Kidney glomerular epithelial cell (primary cell): ENCODE measurements at places on chromosomes 3 and 15.

DNA sequence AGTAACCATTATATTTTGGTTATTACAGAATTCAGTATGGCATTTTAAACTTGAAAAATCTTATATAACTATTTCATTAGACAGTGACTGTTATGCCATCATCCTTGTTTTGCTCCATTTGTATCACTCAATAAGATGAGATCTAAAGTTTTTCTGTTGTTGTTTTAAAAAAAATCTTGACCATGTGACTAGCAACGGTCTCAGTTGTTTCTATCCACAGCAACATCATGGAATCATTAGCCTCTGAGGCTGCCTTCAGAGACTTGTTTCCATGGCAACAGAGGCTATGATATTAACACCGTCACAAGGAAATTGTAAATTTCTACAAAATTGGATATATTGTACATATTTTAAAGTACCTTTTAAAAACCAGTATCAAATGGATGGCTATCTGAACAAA is 129.8 kb downstream of the DLG1 start:
- peak; percentile 8 for DNase-seq

GRCh38 chr15:39367596-39367995 is 213.3 kb upstream of the THBS1 start:
- DNase-seq, result no peak

DNA sequence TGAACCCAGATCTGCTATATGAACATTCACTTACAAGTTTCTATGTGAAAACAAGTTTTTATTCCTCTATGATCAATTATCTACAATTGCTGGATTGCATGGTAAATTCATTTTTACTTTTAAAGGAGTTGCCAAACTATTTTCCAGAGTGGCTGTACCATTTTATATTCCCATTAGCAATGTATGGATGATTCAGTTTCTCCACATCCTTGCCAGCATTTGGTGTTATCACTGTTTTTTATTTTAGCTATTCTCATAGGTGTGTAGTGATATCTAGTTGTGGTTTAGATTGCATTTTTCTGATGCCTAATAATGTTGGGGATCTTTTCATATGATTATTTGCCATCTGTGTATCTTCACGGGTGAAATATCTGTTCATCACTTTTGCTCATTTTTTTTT is 78.3 kb downstream of the APBA2 start:
- no peak for DNase-seq

DNA sequence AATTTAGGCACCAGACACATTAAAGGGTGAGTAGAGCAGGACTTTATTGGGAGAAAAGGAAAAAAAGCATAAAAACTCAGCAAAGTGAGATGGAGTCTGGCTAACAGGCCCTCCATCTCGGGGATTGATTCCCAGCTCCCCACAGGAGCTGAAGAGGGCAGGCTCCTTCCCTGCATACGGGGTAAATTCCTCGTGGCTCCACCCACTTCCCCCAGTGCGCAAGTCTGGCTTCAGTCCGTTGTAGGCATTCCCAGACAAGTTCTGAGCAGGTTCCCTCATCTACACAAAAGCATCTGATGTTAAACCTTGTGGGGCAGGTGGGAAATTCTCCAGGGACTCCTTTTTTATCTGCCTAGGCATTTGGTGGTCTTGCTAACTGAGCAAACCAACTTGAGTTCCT is 722.6 kb downstream of the ZNF385D start:
- no peak for DNase-seq

- no peak for DNase-seq
These were observed 1.1 kb downstream of the GASK1A start for GRCh38 chr3:42980209-42980608.

GRCh38 chr3:10437995-10438901 is 67.1 kb downstream of the ATP2B2 start:
- DNase-seq, result no peak

GRCh38 chr3:130688697-130689470 is 57.7 kb downstream of the PIK3R4 start:
- no peak for DNase-seq

- peak; percentile 95 for DNase-seq
These were observed 226.8 kb upstream of the BHLHE40 start for GRCh38 chr3:4752201-4753072.

GRCh38 chr3:42865256-42865655 is 10.4 kb downstream of the CYP8B1 start:
- no peak for DNase-seq

DNA sequence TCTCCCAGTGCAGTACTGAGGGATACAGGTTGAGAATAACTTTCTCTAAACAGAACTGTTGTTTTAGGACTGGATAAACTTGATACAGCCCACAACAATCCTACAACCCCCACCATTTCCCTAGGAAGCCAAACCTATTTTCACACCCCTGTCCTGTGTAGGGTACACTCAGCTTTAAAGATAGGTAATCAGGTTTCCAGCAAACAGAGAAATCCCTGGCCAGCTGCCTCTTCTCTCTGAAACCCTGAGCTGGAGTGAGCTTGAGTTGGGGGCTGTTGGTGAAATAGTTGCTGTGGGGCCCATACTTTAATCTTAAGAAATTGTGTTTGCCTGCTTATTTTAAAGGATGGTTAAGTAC is 22.1 kb downstream of the ARHGAP31 start:
- no peak for DNase-seq

- DNase-seq, result no peak
These were observed 125.3 kb upstream of the THBS1 start for GRCh38 chr15:39455471-39455991.

GRCh38 chr3:194623449-194624290 is 9.5 kb downstream of the TMEM44 start:
- no peak for DNase-seq

- no peak for DNase-seq
These were observed 1.4 kb upstream of the CYP1A1 start for GRCh38 chr15:74726774-74727164.

- DNase-seq, result no peak
These were observed 513.5 kb upstream of the GBE1 start for GRCh38 chr3:82274897-82275296.

DNA sequence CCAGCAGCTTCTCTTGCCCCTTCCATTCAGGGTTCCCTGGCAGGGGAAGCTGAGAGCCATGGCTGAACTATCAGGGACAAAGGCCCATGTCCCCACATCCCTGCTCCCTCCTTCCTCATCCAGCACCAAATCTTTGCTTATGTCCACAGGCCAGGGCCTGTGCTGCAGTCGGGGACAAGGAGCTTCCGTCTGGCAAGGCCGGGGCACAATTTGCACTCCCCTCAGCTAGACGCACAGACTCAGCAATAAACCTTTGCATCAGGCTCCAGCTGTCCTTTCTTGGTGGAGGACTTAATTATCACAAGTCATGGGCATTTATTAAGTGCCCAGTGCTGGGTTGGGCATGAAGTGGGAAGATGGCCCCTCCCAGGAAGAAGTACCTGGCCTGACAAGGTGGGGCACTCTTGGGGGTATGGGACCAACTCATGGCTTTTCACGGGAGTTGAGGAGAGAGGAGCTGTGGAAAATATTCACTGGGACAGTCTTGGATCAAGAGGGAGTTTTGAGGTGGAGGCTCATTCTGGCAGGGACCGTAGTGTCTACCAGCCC is 4.9 kb downstream of the GNAT1 start:
- DNase-seq, result no peak

DNA sequence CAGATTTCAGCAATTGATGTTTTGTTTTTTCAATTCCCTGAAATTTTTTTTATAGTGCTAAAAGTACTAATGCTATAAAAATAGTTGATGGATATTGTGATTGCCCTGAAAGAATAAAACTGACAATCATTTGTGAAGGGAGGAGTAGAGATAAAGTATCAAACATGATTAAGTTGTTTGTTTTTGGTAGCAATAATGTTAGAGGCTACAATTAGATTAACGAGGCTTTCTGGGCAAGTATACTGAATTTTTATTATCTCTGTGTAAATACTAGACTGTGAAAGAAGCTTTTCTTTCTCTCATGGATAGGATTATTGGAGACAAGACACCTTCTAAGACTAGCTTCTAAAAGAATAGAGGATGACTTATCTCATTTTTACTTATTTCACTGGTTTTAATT is 15.6 kb downstream of the NR1D2 start:
- DNase-seq, result no peak

DNA sequence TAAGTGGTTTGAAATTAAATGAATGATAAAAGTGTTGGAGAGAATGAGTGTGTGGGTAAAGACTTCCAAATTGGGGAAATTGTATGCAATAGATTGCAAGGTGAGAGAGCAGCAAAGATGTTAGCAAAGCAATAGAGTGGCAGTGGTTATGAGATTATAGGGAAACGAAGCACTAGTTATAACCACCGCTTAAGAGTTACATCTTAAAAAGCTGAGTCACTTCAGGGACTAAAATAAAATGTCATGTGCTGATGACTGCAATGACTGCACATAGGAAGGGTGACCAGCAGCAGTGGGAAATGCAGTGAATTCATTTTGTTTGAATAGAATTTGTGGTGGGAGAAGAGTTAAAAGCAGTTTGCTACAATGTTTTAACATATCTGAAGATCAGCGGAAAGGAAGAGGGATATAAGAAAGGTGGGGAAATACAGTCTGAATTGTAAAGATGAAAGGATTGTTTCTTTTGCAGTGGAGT is 127.3 kb downstream of the RAP2B start:
- no peak for DNase-seq

GRCh38 chr15:77027697-77028450 is 32.9 kb downstream of the PSTPIP1 start:
- DNase-seq, result no peak

- no peak for DNase-seq
These were observed 79.6 kb upstream of the CCDC54 start for GRCh38 chr3:107297597-107297996.

- no peak for DNase-seq
These were observed 58.4 kb upstream of the MINAR1 start for GRCh38 chr15:79373728-79374127.

GRCh38 chr15:31556494-31557150 is 230.0 kb downstream of the KLF13 start:
- DNase-seq, result no peak

DNA sequence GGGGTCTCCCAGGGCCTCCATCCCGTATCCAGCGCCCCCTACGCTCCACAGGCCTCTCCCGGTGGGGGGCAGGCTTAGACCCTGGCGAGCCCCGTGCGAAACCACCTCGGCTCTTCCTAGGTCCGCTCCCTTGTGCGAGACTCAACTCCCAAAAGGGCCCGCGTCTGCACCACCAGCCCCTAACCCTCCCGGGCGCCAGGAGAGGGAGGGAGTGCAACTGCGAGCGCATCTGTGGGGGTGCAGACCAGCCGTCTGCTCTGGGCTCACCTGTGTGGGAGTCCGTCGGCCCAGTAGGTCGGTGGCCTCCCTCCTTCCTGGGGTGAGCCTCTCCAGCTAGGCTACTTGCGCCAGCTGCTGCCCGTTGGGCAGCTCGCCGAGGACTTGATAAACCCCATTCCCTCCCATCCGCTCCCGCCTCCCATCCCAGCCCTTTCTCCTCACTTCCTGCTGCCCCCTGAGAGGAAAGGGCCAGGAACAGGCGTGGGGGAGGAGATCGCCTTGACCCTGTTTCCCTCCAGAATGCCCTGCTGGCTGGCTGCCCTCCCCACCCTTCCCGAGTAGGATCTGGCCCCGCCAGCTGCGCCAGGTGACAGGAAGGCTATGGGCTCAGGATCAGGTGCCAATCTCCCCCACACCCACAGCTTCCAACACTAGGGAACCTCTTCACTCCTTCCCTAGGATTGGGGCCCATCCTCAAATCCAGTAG is at the start of gene HYAL2:
HYAL2 (minus strand) TSS at position 360 of the 706 bp plus-strand sequence. CDS start 2,256 bp downstream, outside the sequence.
- DNase-seq, result no peak

DNA sequence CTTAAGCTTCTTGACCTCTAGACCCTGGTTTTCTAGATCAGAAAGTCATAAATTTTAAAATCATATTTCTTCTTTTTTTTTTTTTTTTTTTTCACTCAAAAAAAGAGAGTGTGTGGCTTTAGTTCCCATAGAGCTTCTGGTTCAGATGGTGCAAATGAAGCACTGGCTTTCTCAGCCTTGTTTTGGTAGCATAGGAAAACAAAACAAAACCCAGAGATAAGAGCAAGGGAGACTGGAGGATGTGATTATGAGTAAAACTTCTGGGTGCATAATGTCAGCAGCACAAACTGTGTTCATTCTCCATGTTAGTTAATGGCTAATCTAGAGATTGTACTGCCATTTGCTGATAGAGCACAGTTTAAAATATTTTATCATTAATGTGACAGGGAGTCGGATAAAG is 55.4 kb downstream of the RARB start:
- DNase-seq, result peak; percentile 61
